ENCODE measurements at places on chromosomes 1 and 21. TPM values are rescaled to one million over a fixed set of nuclear protein-coding genes. Genes with fewer than 3 reads are reported as not detected.

DNA sequence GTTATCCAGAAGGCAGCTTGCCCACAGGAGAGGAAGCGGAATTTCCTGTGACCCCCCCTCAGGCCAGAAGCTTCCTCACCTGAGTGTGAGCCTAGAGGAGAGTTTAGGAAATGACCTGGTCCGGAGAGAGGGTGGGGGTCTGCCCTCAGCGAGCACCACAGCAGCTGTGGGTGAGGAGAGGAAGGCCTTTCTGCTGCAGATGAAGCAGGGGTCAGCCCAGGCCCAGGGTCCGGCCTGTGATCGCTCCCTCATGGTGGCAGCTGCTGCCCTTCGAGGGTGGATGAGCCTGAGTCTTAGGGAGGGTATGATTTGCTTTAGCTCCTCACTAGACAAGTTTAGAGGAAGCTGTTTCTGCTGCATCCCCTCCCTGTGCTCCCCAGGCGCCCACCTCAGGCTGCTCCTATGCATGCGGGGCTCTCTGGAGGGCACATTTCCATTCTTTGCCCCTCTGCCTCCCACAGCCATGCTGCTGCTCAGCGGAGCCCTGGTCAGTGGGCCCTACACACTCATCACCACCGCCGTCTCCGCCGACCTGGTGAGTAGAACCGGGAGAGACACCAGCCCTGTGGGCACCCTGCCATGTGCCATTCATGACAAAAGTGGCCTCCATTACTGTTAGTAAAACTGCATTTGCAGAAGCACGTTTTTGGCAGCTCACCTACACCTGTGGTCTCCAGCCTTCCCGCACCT lies 53.0 kb downstream of the SLC37A1 start:
- H3K4me1 ChIP-seq, result peaks cover 6% of the 10 kb centered on the region
- H3K36me3 ChIP-seq, result peaks cover 39% of the 10 kb centered on the region
- no peak overlapping the region for H3K4me3 ChIP-seq
- H3K27me3 ChIP-seq, result no peaks in the 10 kb centered on the region
- no peak for DNase-seq

Gene GCSAML
- total RNA-seq, result not detected

GRCh38 chr1:65734979-65735378 lies 57.7 kb upstream of the PDE4B start:
- no peaks in the 10 kb centered on the region for H3K4me1 ChIP-seq
- no peak overlapping the region for H3K27ac ChIP-seq
- no peak for DNase-seq
- H3K4me3 ChIP-seq, result no peak overlapping the region
- no peaks in the 10 kb centered on the region for H3K36me3 ChIP-seq

DNA sequence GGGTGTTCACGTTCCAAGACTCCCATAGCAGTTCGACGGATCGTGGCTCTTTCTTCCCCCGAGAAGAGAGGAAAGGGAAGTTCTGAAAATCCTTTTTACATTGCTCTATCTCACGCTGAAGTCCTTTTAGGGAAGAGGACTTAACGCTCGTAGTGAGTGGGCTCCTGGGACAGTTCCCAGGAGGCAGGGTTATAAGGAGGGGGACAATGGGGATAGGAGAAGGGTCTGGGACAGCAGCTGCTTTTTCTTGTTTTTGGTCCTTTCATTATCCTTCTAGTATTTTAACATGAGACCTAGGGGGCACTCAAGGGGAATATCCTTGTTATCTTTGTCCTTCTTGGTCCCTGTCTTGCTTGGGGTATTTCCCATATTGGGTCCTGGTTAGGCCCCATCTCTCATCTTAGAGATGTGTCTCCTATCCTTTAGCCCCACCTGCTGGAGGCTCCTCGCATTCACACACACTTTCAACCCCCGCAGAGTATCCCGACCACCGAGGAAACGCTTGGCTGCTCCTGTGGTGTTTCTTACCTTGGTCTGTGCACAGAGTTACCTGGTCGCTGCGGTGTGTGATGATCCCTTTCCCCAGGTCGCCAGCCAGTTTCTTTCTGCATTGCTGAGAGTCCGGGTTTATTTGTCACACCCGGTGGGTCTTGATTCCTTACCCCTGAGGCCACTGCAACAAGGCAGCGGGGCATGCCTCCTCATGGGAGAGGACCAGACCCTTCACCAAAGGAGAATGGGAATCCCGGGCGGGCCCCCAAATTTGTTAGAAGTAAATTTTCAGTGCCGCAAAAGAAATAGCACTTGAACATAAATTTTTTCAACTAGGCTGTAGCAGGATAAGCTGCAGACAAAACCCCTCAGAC lies 29.7 kb downstream of the SCCPDH start:
- H3K27me3 ChIP-seq, result no peaks in the 10 kb centered on the region
- H3K36me3 ChIP-seq, result peaks cover 5% of the 10 kb centered on the region
- H3K4me3 ChIP-seq, result no peak overlapping the region
- DNase-seq, result peak; percentile 52
- H3K4me1 ChIP-seq, result peaks cover 10% of the 10 kb centered on the region

DNA sequence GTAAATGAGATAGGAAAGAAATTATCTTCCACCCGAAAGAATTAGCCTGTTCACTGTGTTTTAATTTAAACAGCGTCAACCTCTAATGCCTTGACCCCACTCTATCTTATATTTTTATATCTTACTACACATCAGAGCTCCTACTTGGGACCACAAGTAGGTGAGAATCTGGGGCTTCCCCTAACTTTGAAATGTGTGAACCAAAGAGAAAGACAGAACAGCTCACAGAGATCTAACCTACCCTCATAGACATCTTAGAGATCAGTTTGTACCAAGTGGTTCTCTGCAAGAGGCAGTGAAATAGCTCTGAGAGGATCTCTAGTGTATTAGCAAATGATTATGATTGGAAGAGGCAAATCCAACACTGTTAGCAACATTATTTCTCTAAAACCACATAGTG lies 31.0 kb upstream of the IFI16 start:
- H3K27me3 ChIP-seq, result no peaks in the 10 kb centered on the region
- no peaks in the 10 kb centered on the region for H3K4me1 ChIP-seq

Data from progenitor cell of endocrine pancreas (in vitro differentiated cells).